ENCODE measurements at places on chromosomes 5 and 9.

DNA sequence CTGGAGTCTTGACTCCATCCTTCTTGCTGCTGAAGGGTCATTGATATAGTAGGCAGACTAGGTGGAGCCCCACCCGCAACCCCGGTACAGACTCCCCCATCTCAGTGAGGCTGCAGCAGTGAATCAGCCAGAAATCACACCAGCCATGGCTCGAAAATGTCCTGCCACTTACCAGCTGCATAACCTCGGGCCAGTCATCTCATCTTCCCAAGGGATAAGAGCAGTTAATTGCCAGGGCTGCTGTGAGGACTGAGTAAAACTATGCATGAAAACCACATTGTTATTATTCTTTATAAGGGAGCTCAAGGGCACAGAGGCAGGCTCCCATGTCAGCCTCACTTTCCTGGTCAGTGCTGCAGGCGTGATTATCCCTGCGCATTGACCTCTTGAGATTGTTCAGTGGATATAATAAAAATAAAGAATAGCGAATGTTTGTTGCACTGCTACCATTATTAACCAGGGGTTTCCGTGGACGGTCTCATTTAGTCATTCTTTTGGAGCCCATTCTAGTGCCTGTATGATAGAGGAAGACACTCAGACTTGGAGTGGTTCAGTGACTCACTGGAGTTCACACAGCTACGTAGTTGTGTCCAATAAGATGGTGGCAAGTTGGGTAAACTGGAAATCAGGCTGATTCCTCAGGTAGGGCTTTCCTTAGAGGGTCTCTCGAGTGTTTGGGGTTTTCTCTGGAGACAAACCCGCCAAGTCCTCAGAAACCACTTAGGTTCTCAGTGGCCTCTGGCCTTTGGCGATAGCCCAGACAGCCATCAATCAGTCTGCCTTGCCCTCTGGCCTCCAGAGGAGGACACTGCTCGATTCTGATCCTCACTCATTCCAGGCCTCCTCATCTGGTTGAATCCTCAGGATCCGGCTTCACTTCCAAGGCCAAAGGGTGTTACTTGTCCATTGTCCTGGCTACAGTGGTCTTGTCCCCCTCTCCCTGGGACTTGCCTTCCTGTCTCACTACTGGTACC, 39.9 kb downstream of the COL15A1 start:
- DNase-seq: no peak

GRCh38 chr9:133647148-133647547, 11.0 kb downstream of the DBH start:
- DNase-seq: no peak

- DNase-seq: no peak
These were observed 126.3 kb downstream of the UNC13B start for GRCh38 chr9:35287987-35288632.

- no peak for DNase-seq
These were observed 16.9 kb upstream of the TRIM14 start for GRCh38 chr9:98135938-98136337.

- no peak for DNase-seq
These were observed 61.9 kb upstream of the MEGF10 start for GRCh38 chr5:127228540-127229184.

GRCh38 chr9:132489536-132489935, 79.5 kb downstream of the CFAP77 start:
- DNase-seq: no peak

- no peak for DNase-seq
These were observed 2.7 kb downstream of the PCDHGC3 start for GRCh38 chr5:141478321-141478945.

GRCh38 chr5:150671509-150672236, 10.6 kb downstream of the MYOZ3 start:
- no peak for DNase-seq

GRCh38 chr5:170427672-170428236, 38.6 kb upstream of the KCNMB1 start:
- no peak for DNase-seq

DNA sequence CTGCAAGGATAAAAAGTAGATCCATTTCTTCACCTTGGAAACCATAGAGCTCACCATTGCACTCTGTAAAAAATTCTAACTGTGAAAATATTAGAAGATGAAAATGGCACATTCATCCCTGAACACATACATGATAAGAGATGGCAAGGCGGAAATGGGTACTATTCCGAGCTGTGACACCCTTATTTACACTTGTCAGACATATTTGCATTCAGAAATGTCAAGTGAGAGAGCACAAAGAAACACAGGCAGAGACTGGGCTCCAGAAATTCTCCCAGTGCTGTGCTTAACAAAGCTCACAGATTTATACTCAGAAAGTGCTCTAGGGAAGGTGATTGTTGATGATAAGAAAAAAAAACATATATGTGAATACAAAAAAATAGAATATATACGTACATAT, 170.3 kb upstream of the PUM3 start:
- no peak for DNase-seq

DNA sequence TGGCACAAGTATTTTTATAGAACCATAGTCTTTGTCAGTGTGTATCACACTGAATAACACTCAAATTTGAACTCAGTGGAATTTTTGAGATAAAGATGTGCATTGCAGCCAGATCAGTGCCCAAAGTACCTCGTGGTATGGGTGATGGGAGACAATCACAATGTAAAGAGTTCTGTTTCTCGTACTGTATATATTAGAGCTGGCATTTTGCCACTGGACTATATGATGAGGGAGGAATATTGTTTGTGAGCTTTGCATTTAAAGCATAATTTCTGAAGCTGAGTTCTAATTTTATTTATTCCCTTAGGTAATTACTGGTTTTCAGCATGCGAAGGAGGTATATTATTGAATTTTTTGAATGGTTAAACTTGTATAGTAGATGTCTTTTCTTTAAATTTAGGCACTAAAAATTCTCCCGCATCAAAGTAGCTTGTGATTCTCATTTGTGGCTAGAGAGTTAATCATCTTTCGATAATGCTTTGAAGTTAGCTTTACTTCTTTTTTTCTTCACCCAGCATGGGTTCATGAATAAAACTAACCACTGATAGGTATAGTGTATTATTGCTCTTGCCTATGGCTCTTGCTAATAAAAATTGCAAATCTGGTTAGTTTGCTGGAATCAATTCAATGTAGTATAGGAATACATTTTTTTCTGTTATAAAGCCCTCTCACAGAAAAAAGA, 43.1 kb downstream of the PAM start:
- no peak for DNase-seq

- no peak for DNase-seq
These were observed 1.9 kb upstream of the ZNF79 start for GRCh38 chr9:127422133-127422782.

DNA sequence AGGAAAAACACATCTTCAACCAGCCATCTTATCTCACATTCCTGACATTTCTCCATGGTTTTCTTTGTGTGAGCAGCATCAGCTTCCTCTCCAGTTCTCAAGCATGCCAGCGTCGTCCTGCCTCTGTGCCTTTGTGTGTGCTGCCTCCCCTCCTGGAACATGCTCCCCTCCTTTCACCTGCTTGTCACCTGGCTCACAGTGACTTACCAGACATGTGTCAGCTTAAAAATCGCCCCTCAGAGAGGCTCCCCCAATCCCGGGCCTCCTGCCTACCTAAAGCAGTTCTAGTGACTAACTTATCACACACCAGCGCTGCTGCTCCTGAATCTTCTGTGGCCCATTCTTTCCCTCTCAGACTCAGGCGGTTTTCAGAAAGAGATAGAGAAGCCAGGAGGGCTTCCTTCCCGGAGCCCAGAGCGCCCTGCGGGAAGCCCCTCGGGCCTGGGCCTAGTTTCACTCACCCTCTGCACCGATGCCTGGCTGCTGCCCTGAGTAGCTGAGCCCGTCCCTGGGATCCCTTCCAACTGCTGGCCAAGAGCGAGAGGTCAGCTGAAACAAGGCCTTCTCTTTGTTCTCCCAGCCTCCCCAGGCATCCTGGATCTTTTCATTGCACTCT, 51.1 kb upstream of the MVB12B start:
- DNase-seq: no peak

- DNase-seq: no peak
These were observed 90.4 kb upstream of the IL6ST start for GRCh38 chr5:56085193-56085592.

GRCh38 chr9:95336281-95336680, 18.8 kb upstream of the FANCC start:
- peak; percentile 35 for DNase-seq

GRCh38 chr5:106873568-106873967, 797.2 kb downstream of the EFNA5 start:
- no peak for DNase-seq

DNA sequence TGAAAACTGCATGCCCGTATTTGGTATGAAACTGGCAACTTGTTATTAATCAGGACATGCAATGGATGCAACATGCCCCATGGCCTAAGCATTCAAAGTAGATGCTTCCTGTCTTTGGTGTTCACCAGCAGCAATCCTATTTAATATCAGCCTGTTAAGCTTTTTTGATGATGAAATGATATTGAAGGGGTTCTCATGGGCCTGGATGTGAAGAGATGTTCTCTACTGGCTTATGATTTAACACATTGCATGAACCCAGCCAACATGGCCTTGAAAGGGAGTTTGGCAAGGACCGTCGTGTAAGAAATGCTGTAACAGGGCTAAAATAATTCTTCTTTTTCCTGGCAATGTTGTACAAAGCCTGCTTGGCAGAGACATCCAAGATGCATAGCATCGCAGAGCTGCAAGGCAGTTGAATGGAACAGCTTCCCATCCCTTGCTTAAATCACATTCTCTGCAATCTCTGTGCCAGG, 111.2 kb downstream of the SMARCA2 start:
- no peak for DNase-seq

DNA sequence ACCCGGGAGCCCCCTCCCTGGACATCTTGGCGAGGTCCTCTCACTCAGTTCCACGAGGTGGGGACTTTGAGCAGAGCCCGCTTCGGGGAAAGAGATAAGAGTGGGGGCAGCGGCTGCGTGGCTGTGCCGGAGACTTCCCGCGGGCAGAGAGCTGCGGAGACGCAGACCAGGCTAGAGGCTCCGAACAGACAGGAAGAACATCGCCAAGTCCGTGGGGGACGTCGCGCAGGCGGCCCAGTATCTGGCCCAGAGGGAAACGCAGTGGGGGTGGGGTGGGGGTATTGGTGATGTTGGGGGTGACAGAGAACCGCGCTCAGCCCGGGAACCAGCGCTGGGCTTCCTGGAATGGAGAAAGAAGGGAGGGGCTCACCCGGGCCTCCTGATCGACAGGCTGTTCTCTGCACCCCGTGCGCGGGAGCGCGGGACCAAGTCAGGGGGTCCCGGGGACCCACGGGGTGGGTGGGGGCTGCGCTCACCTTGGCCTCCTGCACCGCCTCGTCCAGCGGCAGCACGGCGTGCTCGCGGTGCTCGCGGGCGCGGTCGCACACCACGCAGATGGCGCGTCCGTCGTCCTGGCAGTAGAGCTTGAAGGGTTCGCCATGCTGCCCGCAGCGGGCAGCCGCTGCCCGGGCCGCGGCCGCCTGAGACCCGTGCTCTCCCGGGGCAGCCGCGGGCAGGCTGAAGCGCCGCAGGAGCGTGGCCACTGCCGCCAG, 727 bp downstream of the TRIM7 start:
- no peak for DNase-seq

GRCh38 chr5:167571824-167572223, 719.6 kb upstream of the WWC1 start:
- DNase-seq: no peak

Measured in stimulated activated CD4-positive, alpha-beta T cell treated with anti-CD3 and anti-CD28 coated beads, Interleukin-4, amount 100 ng/mL, for 24 hours (primary cell).